ENCODE measurements at places on chromosomes 13 and 19.

DNA sequence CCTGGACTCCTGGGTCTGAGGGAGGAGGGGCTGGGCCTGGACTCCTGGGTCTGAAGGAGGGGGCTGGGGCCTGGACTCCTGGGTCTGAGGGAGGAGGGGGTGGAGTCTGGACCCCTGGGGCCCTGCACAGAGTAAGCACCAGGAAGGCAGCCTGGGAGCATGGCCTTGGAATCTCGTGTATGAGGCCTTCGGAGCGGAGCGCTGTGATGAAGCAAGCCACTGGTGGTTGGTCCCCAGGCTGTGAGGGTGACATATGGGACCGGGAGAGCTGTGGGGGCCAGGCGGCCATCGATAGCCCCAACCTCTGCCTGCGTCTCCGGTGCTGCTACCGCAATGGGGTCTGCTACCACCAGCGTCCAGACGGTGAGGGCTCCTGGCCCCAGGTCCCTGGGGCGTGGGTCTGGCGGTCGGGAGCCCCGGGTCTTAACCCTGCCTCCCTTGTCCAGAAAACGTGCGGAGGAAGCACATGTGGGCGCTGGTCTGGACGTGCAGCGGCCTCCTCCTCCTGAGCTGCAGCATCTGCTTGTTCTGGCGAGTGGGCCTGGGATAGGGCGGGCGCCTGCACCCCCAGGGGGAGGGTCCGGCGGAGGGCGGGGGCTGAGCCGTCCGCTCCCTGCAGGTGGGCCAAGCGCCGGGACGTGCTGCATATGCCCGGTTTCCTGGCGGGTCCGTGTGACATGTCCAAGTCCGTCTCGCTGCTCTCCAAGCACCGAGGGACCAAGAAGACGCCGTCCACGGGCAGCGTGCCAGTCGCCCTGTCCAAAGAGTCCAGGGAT, 918 bp downstream of the TMEM190 start:
- DNase-seq, result no peak
- no peak overlapping the region for H3K27ac ChIP-seq
- H3K36me3 ChIP-seq, result peaks cover 5% of the 10 kb centered on the region
- H3K4me1 ChIP-seq, result peaks cover 11% of the 10 kb centered on the region
- no peak overlapping the region for H3K4me3 ChIP-seq

GRCh38 chr19:33956941-33957340, 160.3 kb downstream of the KCTD15 start:
- H3K36me3 ChIP-seq, result no peaks in the 10 kb centered on the region
- no peak for DNase-seq
- H3K4me1 ChIP-seq, result no peaks in the 10 kb centered on the region
- H3K4me3 ChIP-seq, result no peak overlapping the region
- no peak overlapping the region for H3K27ac ChIP-seq

GRCh38 chr13:42926043-42926442, 66.0 kb downstream of the EPSTI1 start:
- H3K4me1 ChIP-seq, result no peaks in the 10 kb centered on the region
- no peak for DNase-seq
- H3K36me3 ChIP-seq, result no peaks in the 10 kb centered on the region
- no peak overlapping the region for H3K27ac ChIP-seq
- no peak overlapping the region for H3K4me3 ChIP-seq

DNA sequence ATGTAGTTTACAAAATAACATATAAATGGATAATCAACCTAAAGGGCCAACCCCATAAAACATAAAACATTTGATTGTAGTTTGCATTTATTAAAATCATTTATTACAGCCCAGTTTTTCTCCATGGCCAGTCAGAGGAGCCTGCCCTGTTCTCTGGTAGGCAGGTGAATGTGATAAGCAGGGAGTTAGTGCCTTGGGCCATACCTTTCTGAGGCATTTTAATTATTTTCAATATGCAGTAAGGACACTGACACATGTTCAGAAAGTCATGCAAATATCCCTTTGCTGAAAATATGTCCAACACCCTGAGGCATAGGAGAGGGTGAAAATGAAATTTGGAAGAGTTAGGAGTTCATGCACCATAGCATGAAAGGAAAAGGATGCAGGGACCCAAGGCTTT, 242.6 kb upstream of the EDNRB start:
- H3K36me3 ChIP-seq, result no peaks in the 10 kb centered on the region
- H3K27me3 ChIP-seq, result no peaks in the 10 kb centered on the region
- no peak for DNase-seq
- H3K27ac ChIP-seq, result no peak overlapping the region

- no peaks in the 10 kb centered on the region for H3K4me1 ChIP-seq
- DNase-seq, result no peak
- H3K27me3 ChIP-seq, result no peaks in the 10 kb centered on the region
- H3K36me3 ChIP-seq, result no peaks in the 10 kb centered on the region
- no peak overlapping the region for H3K27ac ChIP-seq
- H3K4me3 ChIP-seq, result no peak overlapping the region
These were observed 19.4 kb upstream of the PAK4 start for GRCh38 chr19:39106194-39106593.

DNA sequence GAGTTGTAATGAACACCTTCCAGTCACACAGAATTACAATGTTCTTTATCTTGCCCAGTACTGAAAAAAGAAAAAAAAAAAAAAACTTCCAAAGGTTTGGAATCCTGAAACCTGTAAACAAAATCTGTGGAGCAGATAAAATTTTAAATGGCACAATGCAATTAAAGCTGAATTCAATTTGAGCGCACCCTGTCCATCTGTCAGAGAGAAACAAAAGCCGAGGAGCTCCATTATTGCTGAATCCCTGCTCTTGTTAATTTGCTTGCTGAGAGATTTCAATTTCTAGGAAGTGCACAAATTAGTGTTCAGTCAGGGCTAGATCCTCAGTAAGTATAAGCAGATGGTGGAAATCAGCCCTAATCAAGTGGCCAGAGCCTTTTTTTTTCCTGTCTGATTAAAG, 65.2 kb downstream of the DACH1 start:
- no peaks in the 10 kb centered on the region for H3K4me1 ChIP-seq
- no peaks in the 10 kb centered on the region for H3K36me3 ChIP-seq
- H3K27ac ChIP-seq, result no peak overlapping the region
- no peaks in the 10 kb centered on the region for H3K27me3 ChIP-seq
- DNase-seq, result no peak

- no peaks in the 10 kb centered on the region for H3K36me3 ChIP-seq
- no peak overlapping the region for H3K27ac ChIP-seq
- DNase-seq, result no peak
- no peaks in the 10 kb centered on the region for H3K4me1 ChIP-seq
These were observed 65.6 kb downstream of the CELF5 start for GRCh38 chr19:3289971-3290569.

GRCh38 chr13:23915308-23915707, 18.0 kb upstream of the C1QTNF9B start:
- no peak overlapping the region for H3K27ac ChIP-seq
- no peaks in the 10 kb centered on the region for H3K36me3 ChIP-seq
- H3K4me1 ChIP-seq, result no peaks in the 10 kb centered on the region
- DNase-seq, result no peak
- H3K4me3 ChIP-seq, result no peak overlapping the region
